ENCODE measurements at places on chromosomes 6 and 20. TPM values are rescaled to one million over a fixed set of nuclear protein-coding genes. Genes with fewer than 3 reads are reported as not detected.
A peak's percentile ranks its signal among the peaks of the same experiment; 100 is the strongest.

GRCh38 chr6:2998998-2999617, 586 bp upstream of the NQO2 start:
- peak; percentile 82 for DNase-seq
- H3K27ac ChIP-seq: peak overlapping the region; percentile 78
- no peaks in the 10 kb centered on the region for H3K27me3 ChIP-seq

GRCh38 chr6:143598466-143599080, 79.2 kb upstream of the PHACTR2 start:
- H3K4me3 ChIP-seq: no peak overlapping the region
- H3K36me3 ChIP-seq: no peaks in the 10 kb centered on the region
- no peak for DNase-seq
- H3K27me3 ChIP-seq: no peaks in the 10 kb centered on the region
- H3K27ac ChIP-seq: no peak overlapping the region
- no peaks in the 10 kb centered on the region for H3K4me1 ChIP-seq

GRCh38 chr6:38283734-38284362, 355.9 kb downstream of the BTBD9 start:
- H3K4me3 ChIP-seq: no peak overlapping the region
- H3K36me3 ChIP-seq: peaks cover 4% of the 10 kb centered on the region
- no peaks in the 10 kb centered on the region for H3K4me1 ChIP-seq

GRCh38 chr20:17667445-17667844, 14.6 kb downstream of the RRBP1 start:
- no peak overlapping the region for H3K4me3 ChIP-seq
- no peak overlapping the region for H3K27ac ChIP-seq
- peaks cover 43% of the 10 kb centered on the region for H3K4me1 ChIP-seq
- no peaks in the 10 kb centered on the region for H3K27me3 ChIP-seq
- DNase-seq: no peak

Gene GTSF1L
- total RNA-seq: not detected

Gene WDR46
- total RNA-seq: 34.4 TPM

DNA sequence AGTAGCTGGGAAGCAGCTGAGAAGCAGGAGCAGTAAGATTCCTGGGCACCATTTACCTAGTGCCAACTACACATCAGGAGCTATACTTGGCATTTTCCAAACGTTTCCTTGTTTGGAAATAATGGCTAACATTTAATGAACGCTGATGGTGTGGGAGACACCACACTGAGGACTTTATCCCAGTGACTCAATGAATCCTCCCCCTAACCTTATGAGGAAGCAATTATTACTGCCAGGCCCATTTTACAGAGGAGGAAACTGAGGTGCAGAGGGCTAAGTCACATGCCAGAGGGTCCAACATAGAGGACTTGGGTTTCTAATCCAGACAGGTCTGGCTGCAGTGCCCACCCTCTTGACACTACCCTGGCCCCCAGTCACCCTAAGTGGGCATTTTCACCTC, 6.1 kb downstream of the PTGIS start:
- H3K36me3 ChIP-seq: no peaks in the 10 kb centered on the region
- peak overlapping the region; percentile 70 for H3K27ac ChIP-seq
- no peak for DNase-seq
- no peaks in the 10 kb centered on the region for H3K27me3 ChIP-seq
- no peak overlapping the region for H3K4me3 ChIP-seq
- peaks cover 16% of the 10 kb centered on the region for H3K4me1 ChIP-seq

GRCh38 chr6:73854998-73855718, 159.2 kb downstream of the CD109 start:
- peak overlapping the region; percentile 20 for H3K4me3 ChIP-seq
- no peaks in the 10 kb centered on the region for H3K4me1 ChIP-seq
- H3K27me3 ChIP-seq: no peaks in the 10 kb centered on the region
- no peaks in the 10 kb centered on the region for H3K36me3 ChIP-seq
- no peak for DNase-seq

GRCh38 chr6:146905181-146905704, 299.0 kb upstream of the STXBP5 start:
- H3K36me3 ChIP-seq: no peaks in the 10 kb centered on the region
- no peak overlapping the region for H3K4me3 ChIP-seq
- no peaks in the 10 kb centered on the region for H3K27me3 ChIP-seq
- no peak overlapping the region for H3K27ac ChIP-seq

GRCh38 chr6:29909985-29910384, 32.3 kb upstream of the HLA-A start:
- no peaks in the 10 kb centered on the region for H3K36me3 ChIP-seq
- no peak for DNase-seq
- no peak overlapping the region for H3K4me3 ChIP-seq
- H3K27ac ChIP-seq: no peak overlapping the region
- H3K27me3 ChIP-seq: no peaks in the 10 kb centered on the region

DNA sequence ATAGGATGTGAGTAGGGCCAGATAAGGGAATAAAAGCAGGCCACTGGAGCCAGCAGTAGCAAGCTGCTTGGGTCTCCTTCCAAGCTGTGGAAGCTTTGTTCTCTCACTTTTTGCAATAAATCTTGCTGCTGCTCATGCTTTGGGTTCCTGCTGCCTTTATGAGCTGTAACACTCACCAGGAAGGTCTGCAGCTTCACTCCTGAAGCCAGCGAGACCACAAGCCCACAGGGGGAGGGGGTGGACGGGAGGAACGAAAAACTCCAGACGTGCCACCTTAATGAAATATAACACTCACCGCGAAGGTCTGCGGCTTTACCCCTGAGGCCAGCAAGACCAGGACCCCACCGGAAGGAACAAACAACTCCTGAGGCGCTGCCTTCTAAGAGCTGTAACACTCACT, 1324.4 kb upstream of the EYS start:
- DNase-seq: no peak
- H3K4me3 ChIP-seq: no peak overlapping the region
- no peak overlapping the region for H3K27ac ChIP-seq
- no peaks in the 10 kb centered on the region for H3K36me3 ChIP-seq
- H3K27me3 ChIP-seq: no peaks in the 10 kb centered on the region

Gene RBBP8NL
- 2.0 TPM for total RNA-seq

DNA sequence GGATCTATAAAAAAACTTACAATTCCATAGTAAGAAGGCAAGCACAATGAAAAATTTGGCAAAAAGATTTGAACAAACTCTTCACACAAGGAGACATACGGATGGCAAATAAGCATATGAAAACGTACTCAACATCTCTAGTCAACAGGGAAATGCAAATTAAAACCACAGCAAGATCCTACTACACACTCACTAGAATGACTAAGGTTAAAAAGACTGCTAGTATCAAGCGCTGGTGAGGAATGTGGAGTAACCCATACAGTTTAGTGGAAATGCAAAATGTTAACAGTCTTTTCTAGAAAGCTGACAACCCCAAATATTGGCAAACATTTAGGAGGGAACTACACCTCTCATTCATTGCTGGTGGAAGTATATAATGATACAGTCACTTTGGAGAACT, 175.9 kb upstream of the SGK1 start:
- DNase-seq: no peak
- H3K4me3 ChIP-seq: no peak overlapping the region
- H3K36me3 ChIP-seq: no peaks in the 10 kb centered on the region
- H3K27ac ChIP-seq: no peak overlapping the region
- H3K4me1 ChIP-seq: no peaks in the 10 kb centered on the region
- H3K27me3 ChIP-seq: no peaks in the 10 kb centered on the region

- no peaks in the 10 kb centered on the region for H3K4me1 ChIP-seq
- H3K4me3 ChIP-seq: no peak overlapping the region
- no peaks in the 10 kb centered on the region for H3K36me3 ChIP-seq
- no peak overlapping the region for H3K27ac ChIP-seq
- H3K27me3 ChIP-seq: no peaks in the 10 kb centered on the region
- DNase-seq: no peak
Measured at GRCh38 chr20:17084909-17085308, 141.9 kb upstream of the PCSK2 start.

- H3K27ac ChIP-seq: no peak overlapping the region
- no peaks in the 10 kb centered on the region for H3K36me3 ChIP-seq
- H3K4me3 ChIP-seq: no peak overlapping the region
- H3K27me3 ChIP-seq: no peaks in the 10 kb centered on the region
- no peaks in the 10 kb centered on the region for H3K4me1 ChIP-seq
Measured at GRCh38 chr6:97586344-97586743, 303.3 kb upstream of the MMS22L start.

- no peak overlapping the region for H3K27ac ChIP-seq
- peaks cover 16% of the 10 kb centered on the region for H3K27me3 ChIP-seq
- H3K4me1 ChIP-seq: peaks cover 11% of the 10 kb centered on the region
- H3K4me3 ChIP-seq: no peak overlapping the region
- no peaks in the 10 kb centered on the region for H3K36me3 ChIP-seq
- DNase-seq: no peak
Measured at GRCh38 chr6:17098538-17098937, 3.3 kb upstream of the STMND1 start.

DNA sequence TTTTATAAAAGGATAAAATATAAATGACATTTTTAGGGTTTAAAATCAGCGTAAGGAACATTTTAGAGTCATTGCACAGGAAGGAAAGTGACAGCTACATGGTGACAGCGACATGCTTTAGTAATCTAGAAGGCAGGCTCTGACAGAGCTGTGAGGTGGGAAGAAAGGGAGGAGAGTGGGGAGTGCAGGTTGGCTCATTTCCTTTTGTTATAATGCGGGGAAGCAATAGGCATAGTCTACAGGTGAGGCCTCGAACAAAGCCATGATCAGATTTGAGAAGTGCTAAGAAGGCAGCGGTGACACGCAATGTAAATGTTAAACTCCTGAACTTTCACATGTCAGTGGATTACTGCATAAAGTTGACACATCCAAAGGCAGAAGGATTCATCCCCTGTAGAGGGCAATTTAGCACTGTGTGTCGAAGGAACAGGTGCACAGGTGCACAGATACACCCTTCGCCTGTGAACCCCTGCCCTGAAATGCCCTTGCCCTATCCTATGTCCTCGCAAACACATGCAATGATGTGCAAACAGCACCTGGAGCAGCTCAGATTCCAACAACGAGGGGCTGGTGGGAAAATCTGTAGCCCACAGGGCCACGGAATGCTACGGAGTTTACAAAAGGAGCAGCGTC, 32.4 kb upstream of the SMOC2 start:
- no peaks in the 10 kb centered on the region for H3K36me3 ChIP-seq
- H3K27me3 ChIP-seq: no peaks in the 10 kb centered on the region
- H3K27ac ChIP-seq: no peak overlapping the region
- H3K4me3 ChIP-seq: no peak overlapping the region
- no peak for DNase-seq

DNA sequence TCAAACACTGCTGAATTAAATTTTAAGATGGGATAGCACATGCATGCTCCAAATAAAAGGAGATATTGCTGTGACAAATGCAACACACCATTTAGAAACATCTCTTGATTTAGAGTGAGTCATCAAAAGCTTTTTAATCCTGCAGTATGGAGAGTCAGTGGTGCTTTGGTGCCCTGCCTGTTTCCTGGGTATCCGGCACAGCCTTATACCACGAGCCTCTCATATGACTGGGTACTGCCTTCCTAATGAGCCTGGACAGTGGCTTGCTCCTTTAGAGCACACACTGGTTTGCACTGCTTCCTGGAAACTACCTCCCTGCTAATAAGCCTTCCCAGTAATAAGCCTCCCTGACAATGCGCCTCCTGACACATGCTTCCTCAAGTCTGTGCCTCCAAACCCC, 65.3 kb upstream of the KCNK16 start:
- H3K4me1 ChIP-seq: no peaks in the 10 kb centered on the region
- no peaks in the 10 kb centered on the region for H3K27me3 ChIP-seq
- no peak overlapping the region for H3K4me3 ChIP-seq
- H3K36me3 ChIP-seq: no peaks in the 10 kb centered on the region
- no peak overlapping the region for H3K27ac ChIP-seq

DNA sequence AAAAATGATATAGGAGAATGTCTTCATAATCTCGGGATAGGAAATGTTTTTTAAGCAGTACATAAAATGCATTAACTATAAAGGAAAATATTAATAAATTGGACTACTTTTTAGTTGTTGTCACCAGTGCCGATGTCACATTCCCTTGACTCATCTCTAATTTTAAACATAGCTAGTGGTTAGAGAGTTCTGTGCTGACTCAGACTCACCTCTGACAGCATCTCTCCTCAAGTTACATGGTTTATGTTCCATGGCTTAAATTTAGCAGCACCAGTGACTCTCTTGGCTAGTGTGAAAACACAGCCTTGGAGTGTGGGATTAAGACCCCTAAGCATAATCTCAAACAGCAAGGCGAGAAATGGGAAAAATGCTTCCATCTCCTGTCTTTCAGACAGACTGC, 311.8 kb upstream of the MMS22L start:
- no peaks in the 10 kb centered on the region for H3K27me3 ChIP-seq
- H3K4me1 ChIP-seq: no peaks in the 10 kb centered on the region
- H3K36me3 ChIP-seq: no peaks in the 10 kb centered on the region

Gene COL12A1
- 36.6 TPM for total RNA-seq

Gene GSTA3
- total RNA-seq: 2.1 TPM

DNA sequence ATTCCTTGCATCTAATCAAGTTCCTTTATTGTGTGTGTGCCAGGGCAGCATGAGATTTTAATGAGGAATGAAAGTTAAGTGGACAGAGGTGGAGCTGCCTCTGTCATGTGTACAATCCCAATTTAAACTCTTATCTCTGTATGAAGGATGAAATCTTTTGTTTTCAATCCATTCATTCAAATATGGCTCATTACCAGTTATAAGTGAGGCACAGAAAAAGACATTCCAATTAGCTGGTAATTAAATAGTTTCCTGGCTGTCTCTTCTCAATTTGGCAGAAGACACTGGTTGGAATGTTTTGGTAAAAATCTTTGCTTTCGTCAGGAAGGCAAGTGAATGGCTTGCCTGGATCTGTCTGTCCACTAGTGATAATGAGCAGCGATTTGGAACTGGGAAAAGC, 46.4 kb downstream of the CLVS2 start:
- no peaks in the 10 kb centered on the region for H3K27me3 ChIP-seq
- H3K27ac ChIP-seq: no peak overlapping the region
- no peaks in the 10 kb centered on the region for H3K36me3 ChIP-seq

DNA sequence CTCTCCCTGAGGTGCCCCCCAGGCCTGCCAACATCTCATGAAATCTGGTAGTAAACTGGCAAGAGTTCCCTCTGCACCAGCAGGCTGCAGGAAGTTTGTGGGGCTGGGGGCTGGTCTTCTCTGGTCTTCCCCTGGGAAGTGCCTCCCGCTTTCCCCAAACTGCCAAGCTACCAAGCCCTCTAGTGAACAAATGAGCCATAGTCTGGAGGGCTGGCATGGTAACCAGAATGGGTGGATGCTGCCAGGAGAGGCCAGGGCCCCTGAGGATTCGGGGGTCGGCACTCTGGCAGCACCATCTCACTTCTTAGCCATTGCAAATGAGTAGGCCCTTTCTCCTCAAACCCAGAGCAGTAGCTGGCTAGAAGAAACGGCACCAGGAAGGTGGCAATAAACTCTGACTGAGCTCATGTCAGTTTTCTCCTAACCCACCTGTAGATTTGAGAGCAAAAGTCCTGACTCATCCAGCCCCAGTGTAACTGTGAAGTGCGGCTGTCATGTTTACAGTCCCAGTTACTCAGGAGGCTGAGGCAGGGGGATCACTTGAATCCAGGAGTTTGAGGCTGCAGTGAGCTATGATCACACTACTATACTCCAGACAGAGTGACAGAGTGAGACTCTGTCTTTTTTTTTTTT, 35.9 kb downstream of the ZC3H12D start:
- peaks cover 26% of the 10 kb centered on the region for H3K4me1 ChIP-seq
- H3K4me3 ChIP-seq: no peak overlapping the region
- peaks cover 14% of the 10 kb centered on the region for H3K27me3 ChIP-seq
- H3K36me3 ChIP-seq: no peaks in the 10 kb centered on the region
